ENCODE measurements at places on chromosomes 7 and 10. TPM values are rescaled to one million over a fixed set of nuclear protein-coding genes. Genes with fewer than 3 reads are reported as not detected.

DNA sequence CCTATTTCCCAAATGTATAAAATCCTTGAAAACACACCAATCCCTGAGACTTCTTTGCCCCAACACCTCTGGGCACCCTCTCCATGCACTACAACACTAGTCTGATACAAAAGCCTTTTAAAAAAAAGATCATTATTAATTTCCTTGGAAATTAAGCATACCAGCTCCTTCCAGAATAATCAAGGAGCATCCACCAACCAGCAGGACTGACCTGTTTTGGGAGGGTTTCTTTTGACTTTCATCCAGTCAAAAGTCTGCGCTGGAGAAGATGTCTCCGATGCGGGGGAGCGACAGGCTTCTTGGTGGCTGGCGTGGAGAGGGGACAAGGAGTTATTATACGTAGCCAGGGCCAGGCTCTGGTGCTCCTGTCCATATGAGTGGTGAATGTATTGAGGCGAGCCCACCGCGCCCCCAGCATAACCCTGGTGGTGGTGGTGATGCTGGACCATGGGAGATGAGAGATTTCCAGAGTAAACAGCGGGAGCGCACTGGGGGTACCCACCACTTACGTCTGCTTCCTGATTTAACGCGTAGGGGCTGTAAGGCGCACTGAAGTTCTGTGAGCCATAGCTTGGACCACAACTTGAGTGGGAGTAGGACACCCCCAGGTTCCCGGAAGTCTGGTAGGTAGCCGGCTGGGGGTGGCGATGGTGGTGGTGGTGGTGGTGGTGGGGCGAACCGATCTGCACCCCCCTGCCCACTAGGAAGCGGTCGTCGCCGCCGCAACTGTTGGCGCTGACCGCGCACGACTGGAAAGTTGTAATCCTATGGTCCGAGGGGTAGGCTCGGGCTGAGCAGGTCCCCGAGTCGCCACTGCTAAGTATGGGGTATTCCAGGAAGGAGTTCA, 527 bp downstream of the HOXA1 start:
- DNase-seq = no peak

- DNase-seq = peak; percentile 37
These were observed 16.9 kb downstream of the CAMK2G start for GRCh38 chr10:73857446-73857845.

The LIPJ gene
- not detected for total RNA-seq

GRCh38 chr10:17425584-17426262, 28.7 kb downstream of the ST8SIA6 start:
- DNase-seq = peak; percentile 43

DNA sequence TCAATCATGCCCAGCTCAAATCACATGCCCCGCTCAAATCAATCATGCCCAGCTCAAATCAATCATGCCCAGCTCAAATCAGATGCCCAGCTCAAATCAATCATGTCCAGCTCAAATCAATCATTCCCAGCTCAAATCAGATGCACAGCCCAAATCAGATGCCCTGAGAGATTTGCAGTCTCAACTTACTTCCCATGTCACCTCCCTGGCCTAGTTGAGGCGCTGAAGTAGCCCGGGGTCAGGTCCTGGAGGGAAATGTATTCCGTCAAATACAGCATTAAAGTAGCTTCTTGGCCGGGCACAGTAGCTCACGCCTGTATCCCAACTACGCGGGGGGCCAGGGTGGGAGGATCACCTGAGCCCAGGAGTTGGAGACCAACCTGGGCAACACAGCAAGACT, 15.7 kb upstream of the PRKAR1B start:
- no peak for DNase-seq

- DNase-seq = no peak
These were observed 76.9 kb downstream of the SNX10 start for GRCh38 chr7:26368542-26368941.

GRCh38 chr10:5970066-5970465, 7.3 kb downstream of the IL15RA start:
- DNase-seq = no peak

GRCh38 chr7:116741625-116742316, 69.8 kb downstream of the MET start:
- DNase-seq = no peak

GRCh38 chr10:24382979-24383663, 174.2 kb downstream of the KIAA1217 start:
- no peak for DNase-seq

- no peak for DNase-seq
These were observed 12.6 kb upstream of the NPFFR1 start for GRCh38 chr10:70296406-70296899.
